ENCODE measurements at places on chromosomes 2 and 18. TPM values are rescaled to one million over a fixed set of nuclear protein-coding genes. Genes with fewer than 3 reads are reported as not detected.
A peak's percentile ranks its signal among the peaks of the same experiment; 100 is the strongest.

- peak; percentile 14 for DNase-seq
Observed at GRCh38 chr2:109295781-109296117, 166.7 kb downstream of the SH3RF3 start.

- no peak for DNase-seq
Observed at GRCh38 chr2:15967415-15968279, 27.3 kb downstream of the MYCN start.

- no peak for DNase-seq
Observed at GRCh38 chr2:157662401-157662800, 33.7 kb upstream of the ACVR1C start.

DNA sequence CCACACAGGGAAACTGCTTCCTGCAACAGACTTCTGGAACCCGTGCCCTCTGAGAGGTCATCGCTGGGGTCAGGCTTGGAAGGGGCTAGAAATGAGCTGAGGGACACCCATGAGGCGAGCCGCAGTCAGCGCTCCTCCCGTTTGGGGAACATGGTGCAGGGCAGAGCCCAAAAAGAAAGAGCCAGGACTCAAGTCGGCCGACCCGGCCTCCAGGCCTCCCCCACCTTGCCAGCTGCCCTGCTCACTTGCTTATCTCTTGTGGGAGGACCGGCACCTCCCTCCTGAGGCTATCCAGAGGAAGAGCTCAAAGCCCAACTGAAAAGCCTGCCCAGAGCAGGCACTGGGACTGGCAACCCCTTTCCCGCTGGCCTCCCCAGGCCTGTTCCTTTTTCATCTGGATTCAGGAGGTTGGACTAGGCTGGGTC lies 43.6 kb downstream of the SCTR start:
- peak; percentile 51 for DNase-seq

GRCh38 chr2:133416146-133416545 lies 152.1 kb downstream of the NCKAP5 start:
- no peak for DNase-seq

- no peak for DNase-seq
Observed at GRCh38 chr2:18825838-18826237, 236.5 kb upstream of the NT5C1B start.

Gene DPP4
- 3.8 TPM for total RNA-seq

Gene ACOXL
- total RNA-seq = not detected

Gene ACKR3
- total RNA-seq = 27.9 TPM

Gene GAL3ST2
- not detected for total RNA-seq

Data from Right ventricle myocardium superior (tissue), 1 donor.